NCI-H2081 treated with DMSO at 0.1 percent for 48 hours (cell line): ENCODE measurements at places on chromosomes 6 and 20.

- no peak for DNase-seq
Measured at GRCh38 chr6:13163161-13163944, 165.0 kb downstream of the TBC1D7 start.

DNA sequence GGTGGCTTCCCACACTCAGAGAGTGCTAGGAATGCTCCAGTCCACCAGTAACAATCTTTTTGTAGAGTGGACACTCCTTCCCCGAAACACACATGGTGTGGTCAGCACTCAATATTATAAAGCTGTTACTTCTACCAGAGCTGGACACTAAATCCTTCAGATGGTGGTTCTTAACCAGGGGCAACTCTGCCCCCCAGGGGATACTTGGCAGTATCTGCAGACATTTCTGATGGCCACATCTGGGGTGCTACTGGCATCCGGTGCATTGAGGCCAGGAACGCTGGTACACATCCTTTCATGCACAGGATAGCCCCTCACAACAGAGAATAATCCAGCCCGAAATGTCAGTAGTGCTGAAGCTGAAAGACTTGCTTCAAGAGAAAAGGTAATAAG, 124.4 kb downstream of the NFATC2 start:
- DNase-seq: no peak

DNA sequence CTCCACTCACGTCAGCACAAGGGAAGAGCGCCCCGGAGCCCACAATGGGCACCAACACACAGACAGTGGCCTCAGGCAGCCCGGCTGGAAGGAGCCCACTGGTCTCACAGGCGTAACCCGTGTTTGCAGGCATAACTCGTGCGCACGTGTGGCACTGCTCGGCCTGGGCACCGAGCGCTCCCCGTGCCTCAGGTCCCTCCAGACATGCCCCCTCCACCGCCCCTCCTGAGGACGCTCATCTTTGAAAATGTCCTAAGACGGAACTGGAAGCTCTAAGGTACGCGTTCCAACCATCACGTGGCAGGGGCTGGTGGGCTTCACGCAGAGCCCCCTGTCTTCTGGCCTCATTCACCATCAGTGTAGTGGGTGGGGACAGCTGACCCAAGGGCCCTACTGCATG, 44.6 kb downstream of the SSR1 start:
- DNase-seq: no peak

DNA sequence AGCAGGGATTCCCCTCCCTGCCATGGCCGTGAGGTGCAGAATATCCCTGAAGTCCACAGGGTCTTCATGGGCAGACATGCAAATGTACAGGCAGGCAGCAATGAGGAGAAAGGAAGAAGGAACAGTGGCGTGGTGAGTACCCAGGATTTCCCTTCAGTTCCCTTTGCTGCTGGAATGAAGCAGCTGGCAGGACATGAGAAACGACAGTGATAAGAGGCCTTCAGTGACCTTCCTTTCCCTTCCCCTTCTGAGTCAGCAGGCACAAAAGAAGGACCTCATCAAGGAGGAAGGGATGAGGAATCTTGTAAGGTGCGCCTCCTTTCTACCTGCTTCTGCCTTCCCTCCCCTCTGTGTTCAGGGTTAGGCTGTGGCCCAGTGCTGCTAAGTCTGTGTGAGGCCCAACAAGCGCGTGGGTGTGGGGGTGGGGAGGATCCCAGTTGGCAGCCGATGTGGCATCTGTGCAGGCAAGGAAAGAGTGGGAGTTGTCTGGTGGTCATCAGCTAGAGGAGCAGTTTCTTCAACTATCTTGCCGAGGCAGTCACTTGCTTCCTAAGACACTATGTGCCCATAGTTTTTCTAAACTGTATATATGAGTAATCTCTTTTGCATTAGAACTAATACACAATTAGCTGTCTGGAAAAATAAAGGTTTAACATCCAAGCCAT, 29.5 kb upstream of the FBXO9 start:
- DNase-seq: no peak

GRCh38 chr6:115544765-115545671, 515.7 kb downstream of the FRK start:
- no peak for DNase-seq

GRCh38 chr6:168261234-168261633, 58.3 kb downstream of the DACT2 start:
- DNase-seq: no peak

DNA sequence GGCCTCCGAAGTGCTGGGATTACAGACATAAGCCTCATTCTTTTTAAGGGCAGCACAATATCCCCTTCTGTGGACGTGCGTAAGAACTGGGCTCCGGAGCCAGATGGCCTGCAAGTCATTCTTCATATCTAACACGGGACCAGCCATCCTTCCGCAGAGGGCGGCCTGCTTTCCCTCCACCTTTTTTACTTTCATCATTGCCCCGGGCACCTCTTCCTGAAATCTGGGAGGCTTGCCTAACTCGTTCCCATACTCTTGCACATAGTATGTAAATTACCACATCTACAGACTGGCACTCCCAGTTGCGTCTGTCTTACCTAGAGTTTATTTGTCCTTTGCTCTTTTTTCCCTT, 29.9 kb upstream of the SLC23A2 start:
- DNase-seq: no peak

- no peak for DNase-seq
Measured at GRCh38 chr6:9515633-9516606, 899.0 kb downstream of the TFAP2A start.

DNA sequence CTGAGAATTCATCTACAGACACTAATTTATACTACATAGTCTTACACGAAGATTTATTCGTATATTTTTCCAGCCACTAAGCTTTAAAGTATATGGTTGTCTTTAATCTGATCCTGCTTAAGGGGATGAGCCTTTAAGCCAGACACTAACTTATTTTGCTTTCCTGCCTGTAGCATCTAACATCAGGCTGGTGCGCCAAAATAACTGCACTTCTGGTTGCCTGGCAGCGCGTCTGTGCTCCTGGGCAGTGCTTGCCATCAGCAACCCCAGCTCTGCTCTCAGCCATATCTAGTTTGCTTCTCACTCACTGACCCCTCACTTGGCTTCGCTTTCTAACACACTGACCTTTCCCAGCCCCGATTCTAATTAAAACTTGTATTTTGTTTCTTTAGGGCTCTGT, 21.8 kb downstream of the HMGCLL1 start:
- DNase-seq: no peak

- no peak for DNase-seq
Measured at GRCh38 chr20:23879811-23880374, 345 bp upstream of the CST5 start.

DNA sequence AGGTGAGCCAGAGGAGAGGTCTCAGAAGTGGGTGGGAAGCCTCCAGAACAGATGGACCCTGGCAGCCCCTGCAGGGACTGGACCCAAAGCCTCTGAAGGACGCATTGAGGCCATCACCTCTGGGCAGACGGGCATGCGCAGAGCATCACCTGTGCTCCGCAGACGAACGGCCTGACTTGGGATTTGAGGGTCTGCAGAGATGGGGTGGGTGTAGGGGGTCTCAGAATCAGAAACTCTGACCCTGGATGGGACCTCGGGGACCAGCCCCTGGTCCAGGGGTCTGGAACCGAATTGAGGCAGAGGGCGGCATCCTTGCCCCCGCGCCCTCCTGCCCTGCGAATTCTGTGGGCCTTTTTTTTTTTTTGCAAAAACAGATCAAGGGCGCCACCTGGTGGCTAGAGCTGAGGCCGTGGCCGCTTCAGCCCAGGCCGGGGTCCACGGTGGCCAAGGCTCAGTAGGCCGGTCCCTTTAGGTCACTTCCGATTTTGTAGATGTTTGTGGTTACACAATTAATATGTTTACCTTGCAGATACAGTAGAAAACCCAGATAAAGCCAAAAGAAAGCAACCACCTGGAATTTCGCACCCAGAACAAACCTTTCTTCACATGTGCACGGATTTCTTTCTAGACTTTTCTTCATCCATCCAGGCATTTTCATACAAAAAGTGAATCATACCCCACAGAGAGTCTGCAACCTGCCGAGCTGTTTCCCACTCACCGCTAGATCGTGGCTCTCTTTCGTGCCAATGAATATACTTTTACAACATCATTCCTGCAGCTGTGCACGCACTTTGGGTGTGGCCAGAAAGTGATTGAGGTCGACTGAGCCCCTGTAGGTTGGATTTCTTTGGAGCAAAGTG, 25.9 kb downstream of the ZBP1 start:
- no peak for DNase-seq

DNA sequence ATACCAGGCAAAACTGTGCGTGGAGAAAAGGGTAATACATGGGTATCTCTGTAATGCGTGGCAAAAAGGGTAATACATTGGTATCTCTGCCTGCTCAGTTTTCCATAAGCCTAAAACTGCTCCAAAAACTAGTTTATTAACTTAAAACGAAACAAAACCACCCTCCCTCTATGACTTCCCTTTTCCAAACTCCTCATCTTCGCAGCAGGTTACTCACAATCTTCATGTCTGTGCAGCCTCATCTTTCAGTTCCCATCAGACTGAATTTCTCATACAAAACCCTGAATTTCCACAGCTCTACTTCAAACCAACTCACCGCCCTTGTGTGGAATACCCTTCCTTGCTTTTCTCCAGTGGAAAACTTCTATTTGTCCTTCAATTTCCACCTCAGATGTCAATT, 199.4 kb downstream of the PHACTR1 start:
- no peak for DNase-seq

DNA sequence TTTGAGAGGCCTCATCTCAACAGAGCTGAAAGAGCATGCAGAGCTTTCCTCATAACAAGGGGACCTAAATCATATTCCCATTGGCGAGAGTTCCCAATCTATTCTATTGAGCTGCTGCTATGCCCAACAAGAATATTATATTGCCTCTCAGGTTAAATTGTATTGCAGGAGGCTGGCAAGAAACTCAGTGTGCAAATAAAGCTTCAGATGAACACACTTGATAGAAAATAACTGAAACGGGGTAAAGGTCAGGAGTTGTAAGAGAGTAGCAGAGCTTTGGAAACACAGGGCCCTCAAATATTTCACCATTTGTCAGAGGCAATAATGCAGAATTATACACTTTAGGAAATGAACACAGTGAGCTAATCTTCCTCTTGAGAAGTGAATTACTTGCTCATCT, 364.3 kb upstream of the SPTLC3 start:
- no peak for DNase-seq

- no peak for DNase-seq
Measured at GRCh38 chr6:30202366-30202765, 10.8 kb downstream of the TRIM26 start.
